ENCODE measurements at places on chromosomes 2 and 18. TPM values are rescaled to one million over a fixed set of nuclear protein-coding genes. Genes with fewer than 3 reads are reported as not detected.

PLCL1 gene
- total RNA-seq, result 0.70 TPM

RTP5 gene
- total RNA-seq, result 0.11 TPM

RAB31 gene
- total RNA-seq, result 1.1 TPM

DSC2 gene
- not detected for total RNA-seq

EVX2 gene
- total RNA-seq, result not detected

APLF gene
- total RNA-seq, result 3.6 TPM

RAB12 gene
- total RNA-seq, result 15.0 TPM

PRKAG3 gene
- not detected for total RNA-seq

ACSL3 gene
- total RNA-seq, result 41.4 TPM

GRCh38 chr2:32357318-32358110 is 691 bp downstream of the BIRC6 start:
- peak; percentile 59 for DNase-seq

- DNase-seq, result no peak
Observed at GRCh38 chr18:40935423-40935822, 1019.6 kb upstream of the PIK3C3 start.

DNA sequence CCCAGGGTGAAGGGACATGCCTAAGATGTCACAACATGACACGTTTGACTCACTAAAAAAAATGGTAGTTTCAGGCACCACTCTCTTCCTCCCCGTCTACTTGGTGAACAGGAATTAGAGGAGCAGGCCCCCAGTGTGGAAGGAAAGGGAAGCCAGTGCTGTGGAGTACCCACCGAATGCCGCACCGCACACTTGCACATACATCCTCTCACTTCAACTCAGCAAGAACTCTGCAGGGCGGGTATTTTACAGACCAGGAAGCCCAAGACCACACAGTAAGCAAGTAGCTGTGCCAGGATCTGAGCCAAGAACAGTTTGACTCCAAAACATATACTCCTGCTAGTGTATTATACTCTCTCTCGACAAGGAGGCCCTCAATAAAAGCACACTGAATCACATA is 69.8 kb downstream of the BCL2 start:
- peak; percentile 41 for DNase-seq

DNA sequence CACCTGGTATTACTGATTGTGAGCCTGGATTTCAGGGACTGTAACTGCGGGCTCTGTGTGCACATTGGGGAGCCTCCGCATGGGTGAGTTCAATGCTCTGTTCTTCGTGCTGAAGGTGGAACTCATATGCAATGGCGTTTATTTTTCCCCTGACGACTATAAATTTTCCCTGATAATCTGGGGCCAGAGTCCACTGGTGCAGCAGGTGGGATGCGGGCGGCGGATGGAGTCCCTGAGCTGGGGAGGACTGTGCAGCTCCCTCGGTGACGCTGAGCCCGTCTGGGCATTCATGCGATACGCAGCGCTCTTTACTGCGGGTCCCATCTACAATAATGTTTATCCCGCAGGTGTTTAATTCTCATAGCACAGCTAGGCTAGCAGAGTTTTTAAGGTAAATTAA is 181.6 kb upstream of the ALKAL2 start:
- no peak for DNase-seq

DNA sequence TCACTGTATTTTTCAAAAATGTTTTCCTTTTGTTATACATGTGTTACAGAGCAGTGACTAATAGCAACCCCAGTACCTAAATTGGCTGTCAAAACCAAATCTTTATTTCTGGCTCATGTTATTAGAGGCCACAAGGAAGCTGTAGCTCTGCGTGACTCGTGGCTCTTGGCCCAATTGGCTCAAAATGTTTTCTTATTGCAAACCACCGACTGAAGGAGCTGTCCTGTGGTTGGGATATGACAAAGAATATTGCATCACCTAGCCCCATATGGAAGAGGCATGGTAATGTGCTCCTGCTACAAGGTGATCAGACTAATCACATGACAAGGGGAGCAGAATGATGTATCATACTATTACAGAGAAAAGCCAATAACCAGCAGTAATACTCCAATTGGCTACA is 1058.5 kb downstream of the CBLN2 start:
- DNase-seq, result no peak

GRCh38 chr2:175844169-175844568 is 157.9 kb downstream of the LNPK start:
- no peak for DNase-seq

- no peak for DNase-seq
Observed at GRCh38 chr2:188964976-188965546, 9.1 kb upstream of the COL3A1 start.

DNA sequence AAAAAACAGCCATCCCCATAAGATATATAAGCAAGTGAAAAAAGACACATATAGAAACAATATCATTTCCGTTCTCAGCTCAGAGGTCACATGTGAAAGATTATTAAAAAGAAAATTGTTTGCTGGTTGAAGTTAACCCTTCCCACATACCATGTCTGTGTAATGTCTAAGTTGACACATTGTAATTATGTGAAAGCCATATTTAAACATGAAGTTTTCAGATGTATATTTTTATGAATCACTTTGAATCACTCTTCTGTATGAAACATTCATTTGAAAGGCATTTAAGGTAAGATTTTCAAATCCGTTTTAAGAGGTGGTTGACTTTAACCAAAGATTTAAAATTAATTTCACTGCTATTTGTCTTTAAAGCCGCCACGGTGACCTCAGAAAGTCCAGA is 441.9 kb downstream of the RND3 start:
- no peak for DNase-seq

DNA sequence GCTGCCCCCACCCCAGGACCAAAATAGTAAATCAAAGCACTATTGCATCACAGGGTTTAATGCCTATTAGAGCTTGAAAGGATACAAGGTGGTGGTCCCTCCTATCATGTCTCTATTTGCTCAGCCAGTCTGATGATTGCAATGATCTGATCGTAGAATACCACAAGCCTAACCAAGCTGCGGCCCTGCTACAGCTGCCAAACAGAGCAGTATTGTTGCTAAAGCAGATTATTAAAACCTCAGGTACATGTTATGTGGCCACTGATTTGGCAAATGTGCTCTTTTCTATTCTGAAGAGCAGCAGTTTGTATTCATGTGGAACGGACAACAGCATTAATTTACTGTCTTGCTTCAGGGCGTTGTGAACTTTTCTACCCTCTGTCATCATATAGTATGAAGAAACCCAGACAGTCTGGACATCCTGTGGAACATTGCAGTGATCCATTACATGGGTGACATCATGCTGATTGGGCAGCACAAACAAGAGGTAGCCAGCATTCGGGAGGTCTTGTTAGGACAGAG is 8.4 kb upstream of the VAPA start:
- no peak for DNase-seq

- peak; percentile 36 for DNase-seq
Observed at GRCh38 chr2:8575038-8575833, 106.6 kb upstream of the ID2 start.

DNA sequence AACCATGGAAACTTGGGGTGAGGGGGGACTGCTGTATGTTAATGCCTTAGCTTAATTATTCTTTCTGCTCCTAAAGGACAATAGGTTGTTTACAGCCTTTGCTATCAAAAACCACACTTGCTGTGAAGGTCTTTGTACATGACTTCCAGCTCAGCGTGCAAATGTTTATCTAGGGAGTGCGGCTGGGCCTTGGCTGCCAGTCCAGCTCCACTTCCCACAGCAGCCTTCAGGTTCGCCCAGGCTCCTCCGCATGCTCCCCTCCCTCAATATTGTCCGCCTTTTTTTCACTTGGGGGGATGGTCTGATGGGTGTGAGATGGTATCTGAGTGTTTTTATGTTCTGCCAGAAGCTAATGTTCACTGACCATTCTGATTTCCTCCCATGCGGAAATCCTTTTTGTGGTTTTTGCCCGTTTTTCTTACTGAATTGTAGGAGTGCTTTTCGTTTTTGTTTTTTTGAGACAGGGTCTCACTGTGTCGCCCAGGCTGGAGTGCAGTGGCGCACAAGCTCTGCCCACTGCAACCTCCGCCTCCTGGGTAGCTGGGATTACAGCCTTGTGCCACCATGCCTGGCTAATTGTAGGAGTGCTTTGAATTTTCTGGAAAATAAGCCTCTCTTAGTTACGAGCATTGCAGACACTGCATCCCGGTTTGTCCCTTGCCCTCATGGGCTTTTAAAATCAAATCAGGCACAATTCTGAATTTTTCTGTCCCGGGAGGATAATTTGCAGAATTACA is 28.8 kb downstream of the SH3BP4 start:
- no peak for DNase-seq

DNA sequence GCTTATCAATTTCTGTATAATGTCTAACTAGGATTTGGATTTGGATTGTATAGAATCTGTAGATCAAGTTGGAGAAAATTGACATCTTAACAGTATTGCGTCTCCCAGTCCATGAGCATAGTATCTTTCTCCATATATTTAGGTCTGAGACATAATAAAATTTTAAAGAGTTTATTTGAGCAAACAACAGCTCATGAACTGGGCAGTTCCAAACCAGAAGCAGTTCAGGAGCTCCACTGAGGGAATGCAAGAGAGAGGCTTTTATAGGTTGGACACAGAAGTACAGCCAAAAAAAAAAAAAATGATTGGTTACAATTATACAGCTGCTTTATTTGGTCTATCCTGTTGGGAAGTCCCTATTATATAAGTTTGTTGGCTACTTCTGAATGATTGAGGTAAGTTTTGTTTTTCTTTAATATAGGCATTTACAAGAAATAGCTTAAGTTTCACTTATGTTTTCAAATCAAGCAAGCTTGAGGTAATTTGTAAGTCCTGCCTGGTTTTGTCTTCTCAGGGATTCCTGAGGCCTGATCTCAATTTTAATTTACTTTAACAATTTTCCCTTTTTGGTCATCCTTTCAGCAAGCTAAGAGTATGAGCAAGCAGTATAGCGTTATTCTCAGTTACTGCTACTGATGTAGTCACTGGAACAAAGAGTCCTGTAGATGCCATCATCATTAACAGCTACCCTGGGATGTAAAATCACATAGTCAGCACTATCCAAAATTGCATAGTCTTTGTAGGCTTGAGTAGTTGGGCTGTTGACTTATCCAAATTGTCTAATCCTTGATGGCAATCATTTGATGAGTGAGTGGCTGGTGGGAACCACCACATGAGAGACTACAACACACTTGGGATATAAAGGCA is 27.5 kb upstream of the RUFY4 start:
- no peak for DNase-seq

DNA sequence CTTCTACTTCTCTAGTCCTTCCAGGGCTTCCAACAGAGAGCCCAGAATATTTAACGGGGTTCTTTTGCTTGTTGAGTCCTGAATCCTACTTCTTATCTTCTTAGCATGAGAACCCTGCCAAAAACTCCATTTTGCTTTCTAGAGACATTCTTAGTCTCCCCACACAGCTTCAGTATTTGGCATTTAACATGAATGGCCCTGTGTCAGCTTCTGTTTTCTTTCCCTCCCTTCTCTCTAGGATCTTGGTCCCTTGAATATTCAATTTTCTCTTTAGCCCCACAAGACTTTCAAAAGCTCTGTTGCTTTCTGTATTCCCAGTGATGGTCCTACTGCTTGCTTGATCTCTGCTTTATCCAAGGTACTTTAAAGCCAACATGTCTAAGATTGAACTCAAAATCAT is 89.5 kb downstream of the WDR7 start:
- DNase-seq, result no peak

DNA sequence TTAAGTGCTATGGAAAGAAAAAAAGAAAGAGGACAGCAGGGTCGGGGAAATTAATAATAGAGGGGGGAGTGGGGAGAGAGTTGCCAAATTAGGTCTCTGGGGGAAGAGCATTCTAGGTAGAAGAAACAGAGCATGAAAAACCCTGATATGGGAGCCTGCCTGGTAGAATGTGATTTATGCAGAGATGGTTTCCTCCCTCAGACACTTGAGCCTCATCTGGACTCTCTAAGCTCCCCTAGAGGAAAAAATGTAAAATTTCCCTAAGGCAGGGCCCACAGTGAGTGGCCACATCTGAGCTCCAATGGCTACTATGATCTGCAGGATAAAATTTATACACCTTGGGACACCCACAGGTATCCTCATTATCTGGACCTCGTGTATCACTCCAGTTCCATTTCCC is 20.6 kb upstream of the EPAS1 start:
- no peak for DNase-seq

- no peak for DNase-seq
Observed at GRCh38 chr18:3409811-3410210, 40.2 kb upstream of the TGIF1 start.

DNA sequence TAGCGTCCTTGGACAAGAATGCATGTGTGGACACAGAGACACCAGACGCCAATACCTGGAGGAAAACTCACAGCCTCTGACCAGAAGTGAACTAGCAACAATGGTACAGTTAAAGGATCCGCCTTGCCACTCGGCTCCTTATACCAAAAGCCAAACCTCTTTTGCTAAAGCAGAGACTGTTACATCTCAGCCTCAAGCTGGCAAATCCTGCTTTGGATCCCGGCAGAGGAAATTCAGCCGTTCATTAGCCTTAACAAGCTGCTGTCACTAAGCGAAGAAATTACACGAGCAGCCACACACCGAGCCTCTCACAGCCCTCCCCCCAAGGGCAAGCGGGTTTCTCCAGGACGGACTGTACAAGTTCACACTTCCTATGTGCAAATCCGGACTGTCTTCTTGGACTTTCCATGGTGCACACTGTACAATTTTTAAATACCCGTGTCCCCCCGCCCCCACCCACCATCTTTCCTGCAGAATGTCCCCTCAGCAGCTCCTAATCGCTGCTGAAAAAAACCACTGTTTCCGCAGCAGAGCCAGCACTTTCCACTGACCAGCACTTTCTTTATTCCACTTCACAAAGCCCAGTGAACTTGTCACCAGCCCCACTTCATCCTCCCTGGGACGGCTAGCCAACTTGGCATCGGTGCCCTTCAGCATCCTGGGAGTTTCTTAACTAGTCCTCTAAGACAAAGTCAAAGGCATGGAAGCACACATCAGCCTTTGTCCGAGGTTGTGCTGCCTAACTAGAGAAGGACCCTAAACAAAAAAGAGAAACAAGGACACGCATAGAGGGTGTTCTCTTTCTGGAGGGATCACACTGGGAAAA is 1.5 kb downstream of the KLF7 start:
- no peak for DNase-seq

GRCh38 chr2:144320491-144320890 is 199.4 kb downstream of the ZEB2 start:
- peak; percentile 48 for DNase-seq

DNA sequence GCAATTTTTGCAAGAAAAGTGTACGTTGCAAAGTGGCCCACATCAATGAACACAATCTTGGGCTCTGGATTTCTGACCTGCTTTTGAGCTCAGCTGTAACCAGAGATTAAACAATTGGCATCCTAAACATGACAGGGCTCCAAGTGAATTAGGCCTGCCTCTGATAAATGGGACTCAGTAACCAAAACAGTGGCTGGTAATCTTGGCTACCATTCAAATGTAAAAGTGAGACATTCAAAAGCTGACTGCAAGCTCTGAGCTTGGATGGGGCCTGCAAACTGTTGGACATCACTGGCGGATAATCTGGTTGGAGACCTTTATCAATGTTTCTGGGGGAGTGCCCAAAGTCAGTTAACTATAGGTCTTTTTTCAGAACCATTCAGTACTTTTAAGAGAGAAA is 160.7 kb downstream of the RAB3GAP1 start:
- no peak for DNase-seq
